ENCODE measurements at places on chromosomes 6 and 20.

- no peak for DNase-seq
These were observed 34.6 kb downstream of the FKBP1C start for GRCh38 chr6:63245909-63246308.

DNA sequence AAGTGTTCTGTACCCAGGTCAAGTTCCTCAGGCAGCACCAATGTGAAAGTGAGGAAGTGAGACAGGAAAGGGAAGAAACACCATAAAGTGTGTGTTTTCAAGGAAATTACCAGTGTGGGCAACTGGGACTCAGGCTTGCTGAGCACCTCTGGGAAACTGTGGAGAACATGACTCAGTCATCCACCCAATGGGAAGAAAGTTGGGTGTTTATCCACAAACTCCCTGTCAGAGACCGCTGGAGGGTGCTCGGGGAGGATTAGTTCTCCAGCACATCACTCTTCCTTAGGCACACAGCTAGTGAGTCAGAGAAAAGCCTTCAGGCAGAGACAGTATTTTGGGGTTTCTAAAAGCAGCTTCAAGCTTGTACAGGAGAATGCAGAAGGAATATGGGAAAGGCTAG lies 93.6 kb downstream of the PCSK2 start:
- no peak for DNase-seq

GRCh38 chr20:60715172-60715571 lies 536.9 kb upstream of the CDH4 start:
- DNase-seq: no peak

DNA sequence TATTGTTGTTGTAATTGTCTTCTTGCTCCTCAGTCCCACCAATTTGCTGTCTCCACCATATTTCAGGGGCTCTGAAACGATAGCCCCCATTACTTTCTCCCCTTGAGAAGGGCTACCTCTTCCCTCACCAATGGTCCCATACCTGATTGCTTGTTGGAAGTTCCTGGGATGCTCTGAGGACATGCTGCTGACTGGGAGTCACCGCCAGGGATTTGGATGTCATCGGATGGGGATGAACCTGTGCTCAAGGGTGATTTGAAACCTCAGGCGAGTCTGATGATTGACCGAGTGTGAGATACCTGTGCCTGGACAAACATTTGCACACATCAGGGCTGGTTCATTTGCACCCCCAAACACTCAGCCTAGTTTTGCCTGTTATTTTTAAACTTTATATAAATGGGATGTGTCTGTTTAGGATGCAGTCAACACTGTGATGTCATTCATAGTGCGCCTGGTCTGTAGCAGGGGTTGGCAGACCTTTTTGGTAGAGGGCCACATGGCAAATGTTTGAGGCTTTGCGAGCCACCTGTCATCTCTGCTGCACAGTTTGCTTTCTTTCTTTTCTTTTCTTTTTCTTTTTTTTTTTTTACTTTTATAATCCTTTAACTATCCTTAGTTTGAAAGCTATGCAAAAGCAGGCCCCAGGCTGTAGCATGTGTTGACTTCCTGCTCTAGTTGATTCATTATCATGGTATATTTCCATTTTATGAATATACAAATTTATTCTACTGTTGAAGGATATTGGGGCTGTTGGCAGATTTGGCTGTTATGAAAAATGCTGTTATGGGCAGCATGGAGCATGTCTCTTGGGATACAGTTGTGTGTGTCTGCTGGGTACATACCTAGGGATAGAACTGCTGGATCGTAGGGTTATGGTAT lies 118.5 kb upstream of the PHACTR3 start:
- DNase-seq: no peak

All from stimulated activated CD4-positive, alpha-beta T cell treated with anti-CD3 and anti-CD28 coated beads, TNF-alpha, amount 100 ng/mL, for 1 hour (primary cell).